ENCODE measurements at places on chromosomes 11 and 22.

DNA sequence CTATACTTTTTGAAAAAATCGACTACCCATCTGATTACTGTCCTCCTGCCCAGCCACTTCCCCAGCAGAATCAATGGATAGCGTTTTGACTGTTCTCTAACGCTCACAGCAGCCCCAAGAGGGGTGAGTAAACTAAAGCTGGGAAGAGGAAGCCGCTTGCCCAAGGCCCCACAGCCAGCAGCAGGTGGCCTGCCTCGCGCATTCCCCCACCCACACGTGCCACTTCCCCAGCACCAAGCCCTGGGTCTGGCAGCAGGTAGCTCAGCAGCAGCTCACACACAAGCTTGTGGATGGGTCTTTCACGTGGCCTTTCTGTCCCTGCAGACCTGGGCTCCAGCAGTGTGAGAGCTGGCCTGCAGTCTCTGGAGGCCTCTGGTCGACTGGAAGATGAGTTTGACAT, 34.3 kb downstream of the TOM1 start:
- no peak for DNase-seq

GRCh38 chr11:15379483-15379882, 264.8 kb downstream of the INSC start:
- DNase-seq: no peak

GRCh38 chr11:35330156-35330889, 89.0 kb downstream of the SLC1A2 start:
- DNase-seq: no peak

- no peak for DNase-seq
Measured at GRCh38 chr11:118229274-118229847, 4.5 kb upstream of the JAML start.

- DNase-seq: no peak
Measured at GRCh38 chr22:35264986-35265385, 7.7 kb downstream of the HMGXB4 start.

DNA sequence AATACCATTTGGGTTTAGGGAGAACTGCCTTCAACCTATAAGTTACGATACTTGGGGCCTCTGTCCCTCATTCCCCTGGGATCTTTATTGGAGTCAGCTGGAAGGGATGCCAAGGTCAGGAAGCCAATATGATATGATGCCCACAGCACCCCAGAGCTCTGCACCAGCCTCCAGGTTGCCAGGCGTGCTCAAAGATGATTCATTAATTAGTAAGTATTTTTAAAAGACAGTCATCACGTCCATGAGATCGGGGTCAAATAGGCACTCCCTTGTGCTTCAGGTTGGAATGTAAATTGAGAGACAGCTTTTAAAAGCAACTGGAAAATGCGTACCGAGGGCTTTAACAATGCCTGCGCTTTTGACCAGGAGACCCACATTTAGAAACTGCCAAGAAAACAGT, 57.0 kb upstream of the CD5 start:
- no peak for DNase-seq

DNA sequence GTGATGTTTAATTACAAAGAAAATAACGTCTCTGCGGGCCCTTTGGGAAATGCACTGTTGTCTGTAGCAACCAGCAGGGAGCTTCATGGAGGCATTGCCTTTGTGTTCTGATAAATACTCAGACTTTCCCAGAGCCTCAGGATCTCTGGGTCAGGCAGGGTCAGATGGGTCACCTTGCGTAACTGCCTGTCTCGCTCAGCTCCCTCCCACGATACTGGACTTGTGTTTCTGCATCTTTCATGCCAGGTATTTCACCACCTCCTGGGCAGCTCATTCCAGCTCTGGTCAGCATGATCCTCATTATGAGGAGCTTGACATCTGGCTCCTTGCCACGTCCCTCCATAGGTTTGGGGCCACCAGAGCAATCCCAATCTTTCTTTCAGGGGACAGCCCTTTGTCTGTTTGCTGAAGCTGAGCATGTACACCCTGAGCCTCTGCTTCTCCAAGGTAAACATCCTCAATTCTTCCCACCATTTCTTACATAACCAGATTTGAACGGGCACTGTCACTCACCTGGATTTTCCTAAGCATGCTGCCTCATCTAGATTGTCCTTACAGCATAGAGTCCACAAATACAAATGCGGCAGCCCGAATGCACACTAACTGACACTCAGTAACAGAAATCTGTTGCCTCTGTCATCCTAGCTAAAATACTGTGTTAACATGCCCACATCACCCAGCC, 162.3 kb downstream of the LARGE1 start:
- DNase-seq: no peak

- DNase-seq: no peak
Measured at GRCh38 chr22:19492504-19493174, 12.9 kb downstream of the CDC45 start.

- DNase-seq: peak; percentile 86
Measured at GRCh38 chr11:132111838-132112237, 741.4 kb downstream of the NTM start.

All from skeletal muscle cell (primary cell).